ENCODE measurements at places on chromosomes 6 and 20.

DNA sequence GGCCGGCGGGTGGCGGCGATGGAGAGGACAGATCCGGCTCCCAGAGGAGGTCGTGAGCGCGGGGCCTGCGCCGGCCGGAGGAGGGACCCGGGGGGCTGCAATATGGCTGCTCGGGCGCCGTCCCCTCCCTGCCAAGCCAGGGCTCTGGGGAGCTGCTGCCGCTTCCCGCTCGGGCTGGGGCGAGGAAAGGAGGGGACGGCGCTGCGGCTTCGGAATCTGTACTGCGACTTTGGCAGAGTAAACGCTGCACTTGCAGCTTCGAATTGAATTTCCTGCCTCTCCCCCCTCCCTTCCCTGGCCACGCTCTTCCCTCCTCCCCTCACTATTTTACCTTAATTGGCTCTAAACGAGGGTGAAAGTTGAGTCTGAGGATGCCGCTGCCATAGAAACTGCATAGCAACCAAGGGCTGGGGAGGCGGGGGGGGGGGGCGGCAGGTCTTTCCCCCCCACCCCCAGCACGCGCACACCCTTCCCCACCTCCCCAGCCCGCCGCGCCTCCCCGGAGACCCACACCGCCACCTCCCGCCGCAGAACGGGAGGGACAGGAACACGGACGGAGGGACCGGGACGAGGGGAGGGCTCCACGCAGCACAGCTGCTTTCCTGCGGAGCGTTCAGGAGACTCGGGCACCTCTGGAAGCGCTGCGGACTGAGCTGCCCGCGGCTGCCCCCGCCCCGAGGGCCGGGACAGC is 93.9 kb downstream of the RNASET2 start:
- peak; percentile 31 for DNase-seq

- DNase-seq = no peak
Measured at GRCh38 chr20:25992146-25992545, 295.5 kb upstream of the ZNF337 start.

GRCh38 chr6:89888871-89889270 is 5.4 kb upstream of the GJA10 start:
- DNase-seq = no peak

- no peak for DNase-seq
Measured at GRCh38 chr6:149919834-149920225, 3.1 kb downstream of the RAET1G start.

DNA sequence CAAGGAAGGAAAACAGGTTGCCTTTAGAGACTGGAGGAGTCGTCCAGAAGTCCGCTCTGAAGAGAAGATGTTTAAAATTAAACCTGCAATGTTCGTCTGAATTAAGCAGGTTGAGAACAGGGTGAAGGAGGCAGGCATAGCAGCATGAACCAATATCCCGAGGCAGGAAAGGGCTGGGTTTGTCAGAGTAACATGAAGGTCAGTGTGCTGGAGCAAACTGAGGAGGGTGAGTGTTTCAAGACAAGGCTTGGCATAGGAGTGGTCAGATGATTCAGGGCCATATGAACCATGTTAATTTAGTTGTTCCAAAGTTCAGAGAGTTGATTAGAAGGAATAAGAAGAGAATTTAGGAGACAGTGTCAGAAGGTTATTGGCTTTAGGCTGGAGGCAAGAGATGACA is 93.3 kb downstream of the UTRN start:
- no peak for DNase-seq

DNA sequence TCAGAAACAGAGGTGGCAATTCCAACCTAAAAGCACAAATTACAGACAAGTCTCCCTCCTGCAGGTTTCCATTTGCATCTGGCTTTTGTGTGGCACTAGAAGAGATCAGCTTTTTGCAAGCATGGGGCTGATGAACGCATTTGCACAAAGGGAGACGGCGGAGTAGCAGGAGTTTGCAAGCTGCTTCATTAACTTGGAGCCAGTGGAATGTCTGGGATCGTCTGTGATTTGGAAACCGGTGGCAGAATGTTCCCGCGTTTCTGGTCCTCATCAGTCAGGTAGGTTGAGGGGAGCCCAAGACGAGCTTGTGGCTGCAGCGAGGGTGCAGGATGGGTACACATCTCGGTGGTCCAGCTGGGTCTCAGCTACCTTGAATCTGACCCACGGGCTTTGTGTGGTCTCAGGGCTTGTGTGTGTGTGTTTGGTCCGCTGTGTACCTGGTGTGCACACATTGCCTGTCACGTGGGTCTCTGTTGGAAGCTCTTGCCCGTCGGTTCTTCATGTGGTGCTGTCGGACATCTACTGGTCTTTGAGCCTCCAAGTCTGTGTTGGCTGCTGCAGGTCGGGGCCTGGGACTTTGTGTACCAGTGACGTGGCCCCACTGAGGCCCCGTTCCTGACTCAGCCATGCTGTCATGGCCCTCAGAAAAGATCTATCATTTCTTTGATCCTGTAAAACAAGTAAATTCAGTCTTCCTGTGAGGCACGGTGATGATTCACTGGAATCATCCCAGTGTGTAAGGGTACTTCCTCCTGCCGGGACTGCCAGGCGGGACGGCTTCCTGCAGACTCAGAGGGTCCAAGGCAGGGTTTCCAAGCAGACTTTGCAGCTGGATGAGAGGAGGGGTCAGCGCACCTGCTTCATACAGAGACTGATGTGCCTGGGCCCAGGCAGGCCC is 12.4 kb upstream of the MYT1 start:
- no peak for DNase-seq
